ENCODE measurements at places on chromosomes 13 and 19.

- peak; percentile 82 for DNase-seq
These were observed 64.2 kb upstream of the UQCRFS1 start for GRCh38 chr19:29277102-29277501.

- DNase-seq: no peak
These were observed 214.6 kb upstream of the SERP2 start for GRCh38 chr13:44158881-44159632.

DNA sequence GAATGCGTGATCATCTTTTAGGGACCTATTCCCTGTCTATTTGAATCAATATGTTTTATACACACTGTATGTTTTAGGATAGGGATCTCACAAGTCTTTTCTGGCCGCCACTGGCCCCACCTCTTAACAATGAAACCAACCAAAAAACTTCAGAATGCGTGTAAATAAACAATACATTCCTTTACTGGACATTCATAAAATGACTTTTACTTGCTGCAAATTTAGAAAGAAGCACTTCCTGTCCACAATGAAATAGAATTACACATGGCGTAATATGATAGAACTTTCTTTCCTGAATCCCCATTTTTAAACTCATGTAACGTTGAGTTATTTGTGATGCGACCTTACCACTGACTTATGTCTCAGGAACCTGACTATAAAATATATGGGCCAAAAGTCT, 233.6 kb downstream of the SLITRK6 start:
- DNase-seq: no peak

- no peak for DNase-seq
These were observed 6.0 kb upstream of the RNF6 start for GRCh38 chr13:26228096-26228495.

DNA sequence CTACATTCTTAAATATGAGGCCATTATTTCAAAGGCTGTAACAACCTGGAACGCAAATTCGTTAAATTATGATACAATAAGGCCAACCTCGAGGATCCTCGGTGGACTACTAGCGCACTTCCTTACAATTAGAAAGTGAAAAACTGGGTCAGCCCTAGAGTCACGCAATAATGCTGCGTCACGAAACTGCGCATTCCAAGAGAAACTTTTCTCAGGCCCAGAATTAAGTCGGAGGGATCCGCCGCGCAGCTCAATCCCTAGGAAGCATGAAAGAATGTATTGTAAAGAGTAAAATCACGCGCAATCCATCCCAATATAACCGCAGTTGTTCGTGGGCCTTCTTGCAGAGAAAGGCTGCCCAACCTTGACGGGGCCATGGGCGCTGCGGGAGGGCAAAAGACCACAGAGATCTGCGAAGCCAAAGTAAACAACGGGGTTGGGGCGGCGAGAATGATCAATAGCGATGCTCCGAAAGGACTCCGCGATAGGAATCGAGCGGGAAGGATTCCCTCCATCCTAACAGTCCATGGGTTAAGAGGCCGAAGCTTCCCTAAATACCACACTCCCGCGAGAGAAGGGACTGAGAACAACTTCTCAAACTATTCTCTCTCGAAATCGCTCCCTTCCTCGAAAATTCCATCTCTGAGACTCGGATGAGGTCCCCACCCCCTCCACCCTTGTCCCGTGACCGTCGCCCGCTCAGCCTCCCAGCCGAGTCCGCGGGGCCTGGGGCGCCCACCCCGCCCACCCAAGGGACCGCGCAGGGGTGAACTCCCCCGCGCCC, 564 bp downstream of the SPART start:
- peak; percentile 63 for DNase-seq

- DNase-seq: no peak
These were observed 138.3 kb downstream of the TEX29 start for GRCh38 chr13:111458739-111459138.

- DNase-seq: no peak
These were observed 83.5 kb downstream of the SACS start for GRCh38 chr13:23350009-23350408.

- no peak for DNase-seq
These were observed 12.7 kb downstream of the LAIR1 start for GRCh38 chr19:54352041-54352440.

DNA sequence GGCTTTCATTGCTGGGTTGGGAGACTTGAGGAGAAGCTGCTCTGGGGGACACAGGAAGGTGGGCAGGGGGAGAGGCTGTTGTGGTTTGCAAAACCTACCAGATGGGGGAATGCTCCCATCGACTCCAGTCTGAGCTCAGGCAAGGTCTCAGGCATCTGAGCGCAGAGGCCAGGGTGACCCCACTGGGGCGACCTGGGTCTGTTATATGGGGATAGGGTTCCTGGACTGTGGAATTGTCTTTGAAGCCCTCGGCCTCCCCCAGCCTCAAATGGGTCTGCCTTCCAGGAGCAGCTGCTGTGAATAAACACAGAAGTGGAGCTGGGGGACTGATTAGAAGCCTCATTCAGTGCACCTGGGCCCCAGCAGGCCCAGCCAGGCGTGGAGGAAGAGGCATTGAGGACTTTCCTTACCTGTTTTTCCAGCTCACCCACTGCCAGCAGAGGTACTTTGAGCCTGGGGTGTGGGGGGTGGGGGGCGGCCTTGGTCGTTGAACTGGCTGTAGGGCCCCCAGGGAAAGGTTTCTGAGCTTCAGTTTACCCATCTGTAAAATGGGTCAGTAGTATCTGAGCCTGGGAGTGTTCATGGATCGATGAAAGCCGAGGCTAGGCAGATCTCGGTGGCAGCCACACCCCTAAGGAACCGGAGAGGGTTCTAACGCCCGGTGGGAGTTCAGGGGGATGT, 1.4 kb downstream of the CERS4 start:
- no peak for DNase-seq

GRCh38 chr13:100859861-100860260, 185.3 kb upstream of the TMTC4 start:
- DNase-seq: no peak

DNA sequence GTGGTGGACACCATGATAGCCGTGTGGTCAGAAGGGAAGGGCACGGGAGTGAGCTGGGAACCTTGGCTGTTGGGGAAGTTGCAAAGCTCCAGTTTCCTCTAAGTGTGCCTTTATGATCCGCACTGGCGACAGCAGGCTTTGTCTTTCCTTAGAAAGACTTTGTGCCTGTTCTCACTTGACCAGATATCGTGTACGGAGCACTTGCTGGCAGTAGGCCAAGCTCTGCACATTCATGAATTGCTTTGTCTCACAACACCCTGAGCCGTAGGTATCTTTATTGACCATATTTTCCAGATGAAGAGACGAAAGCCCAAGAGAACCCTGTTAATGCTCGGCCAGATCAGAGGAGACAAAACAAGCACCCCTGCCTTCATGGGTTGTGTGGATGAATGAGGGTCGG, 15.1 kb downstream of the CUL4A start:
- DNase-seq: no peak

- DNase-seq: peak; percentile 54
These were observed 78.9 kb upstream of the ANKRD10 start for GRCh38 chr13:110993788-110994187.

DNA sequence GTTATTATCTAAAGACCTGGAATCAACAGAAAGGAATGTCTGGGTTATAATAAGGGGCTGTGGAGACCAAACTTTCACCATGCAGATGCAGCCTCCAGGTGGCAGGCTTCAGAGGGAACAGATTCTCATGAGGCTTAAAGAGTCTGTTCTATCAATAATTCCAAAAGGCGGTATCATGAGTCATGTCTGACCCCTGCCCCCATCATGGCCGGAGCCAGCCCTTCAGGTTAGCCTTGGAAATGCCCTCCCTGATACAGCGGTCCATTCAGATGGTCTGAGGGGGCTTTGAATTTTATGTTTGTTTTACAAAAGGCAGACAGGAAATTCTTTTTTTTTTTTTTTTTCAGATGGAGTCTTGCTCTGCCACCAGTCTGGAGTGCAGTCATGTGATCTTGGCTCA, 21.7 kb upstream of the LAMP1 start:
- DNase-seq: peak; percentile 62

- no peak for DNase-seq
These were observed 321.7 kb downstream of the DLEU7 start for GRCh38 chr13:50521831-50522149.

DNA sequence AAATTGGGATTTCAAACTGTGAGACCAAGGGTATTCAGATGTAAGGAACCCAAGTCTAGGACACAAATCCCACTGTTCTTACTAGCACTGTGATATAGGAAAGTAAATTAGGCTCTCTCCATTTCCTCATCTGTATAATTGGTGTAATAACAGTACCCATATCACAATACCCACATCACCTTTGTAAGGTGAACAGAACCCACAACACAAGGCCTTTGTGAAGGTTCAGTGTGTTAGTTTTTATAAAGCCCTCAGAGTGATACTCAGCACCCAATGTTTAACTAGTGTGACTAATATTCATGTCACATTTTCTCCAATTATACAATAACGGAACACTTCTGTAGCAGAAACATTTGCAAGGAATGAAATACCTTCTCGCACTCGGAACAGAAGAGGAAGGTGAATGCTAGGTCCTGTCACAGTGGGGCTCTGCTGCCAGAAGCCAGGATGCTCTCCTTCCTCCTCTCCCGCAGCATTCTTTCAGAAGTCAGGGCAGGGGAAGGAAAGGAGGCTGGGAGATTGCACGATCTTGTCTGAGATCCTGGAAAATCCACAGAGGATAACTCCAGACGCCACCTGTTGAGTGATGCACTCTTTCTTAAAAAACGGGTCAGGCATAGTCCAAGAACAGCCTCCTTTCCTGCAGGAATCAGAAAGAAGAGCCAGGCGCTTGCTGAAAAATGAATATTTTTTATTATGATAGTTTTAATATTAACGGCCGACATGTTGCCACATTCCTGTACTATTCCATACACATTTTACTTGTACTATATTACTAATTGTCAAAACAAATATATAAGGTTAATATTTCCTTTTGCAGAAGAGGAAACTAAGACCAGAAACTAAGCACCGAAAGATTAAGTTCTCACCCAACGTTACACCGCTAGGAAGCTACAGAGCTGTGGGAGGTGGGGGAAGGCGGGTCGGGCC, 762 bp downstream of the ZNF45 start:
- no peak for DNase-seq

- peak; percentile 66 for DNase-seq
These were observed 15.4 kb downstream of the NLRP12 start for GRCh38 chr19:53808710-53809125.

- DNase-seq: no peak
These were observed 3.0 kb downstream of the LENG1 start for GRCh38 chr19:54156490-54156889.

DNA sequence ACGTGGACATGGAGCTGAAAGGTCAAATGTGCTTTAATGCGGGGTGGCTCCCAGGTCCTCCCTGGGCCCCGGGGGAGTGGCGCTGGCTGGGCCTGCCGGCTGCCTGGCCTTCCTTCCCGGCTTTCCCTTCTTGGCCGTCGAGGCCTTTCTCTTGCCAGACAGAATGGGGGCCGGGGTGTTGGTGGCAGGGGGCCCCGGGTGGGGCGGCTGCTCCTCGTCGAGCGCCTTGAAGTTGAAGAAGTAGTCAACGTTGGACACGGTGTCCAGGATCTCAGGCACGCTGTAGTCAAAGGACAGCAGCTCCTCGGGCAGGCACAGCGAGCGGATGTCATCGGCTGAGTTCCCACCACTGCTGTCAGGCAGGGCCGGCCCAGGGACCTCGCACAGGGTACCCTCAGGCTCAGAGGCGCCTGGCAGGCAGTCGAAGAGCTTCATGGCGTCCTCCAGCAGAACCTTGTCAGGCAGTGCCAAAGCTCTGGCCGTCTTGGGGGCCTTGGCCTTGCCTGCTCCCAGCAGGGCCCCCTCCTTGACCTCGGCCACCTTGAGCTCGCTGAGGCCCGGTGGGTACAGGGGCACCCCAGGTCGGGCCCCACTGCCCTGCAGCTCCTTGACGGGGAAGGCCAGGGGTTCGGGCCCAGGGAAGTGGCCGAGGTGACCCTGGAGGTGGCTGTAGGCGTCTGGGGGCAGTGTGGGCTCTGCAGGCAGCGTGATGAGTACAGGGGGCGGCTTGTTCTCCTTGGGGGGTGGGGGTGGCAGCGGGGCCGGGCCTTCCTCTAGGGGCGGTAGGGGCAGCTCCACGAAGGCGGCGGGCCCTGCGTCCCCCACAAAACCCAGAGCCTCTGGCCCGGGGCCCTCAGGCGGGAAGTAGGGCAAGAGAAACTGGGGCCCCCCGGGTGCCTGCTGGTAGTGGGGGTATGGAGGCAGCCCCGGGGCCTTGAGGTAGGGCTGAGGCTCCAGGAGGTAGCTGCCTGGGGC, 1.3 kb downstream of the PRR22 start:
- no peak for DNase-seq

GRCh38 chr13:39956036-39956435, 300.6 kb downstream of the COG6 start:
- DNase-seq: no peak

DNA sequence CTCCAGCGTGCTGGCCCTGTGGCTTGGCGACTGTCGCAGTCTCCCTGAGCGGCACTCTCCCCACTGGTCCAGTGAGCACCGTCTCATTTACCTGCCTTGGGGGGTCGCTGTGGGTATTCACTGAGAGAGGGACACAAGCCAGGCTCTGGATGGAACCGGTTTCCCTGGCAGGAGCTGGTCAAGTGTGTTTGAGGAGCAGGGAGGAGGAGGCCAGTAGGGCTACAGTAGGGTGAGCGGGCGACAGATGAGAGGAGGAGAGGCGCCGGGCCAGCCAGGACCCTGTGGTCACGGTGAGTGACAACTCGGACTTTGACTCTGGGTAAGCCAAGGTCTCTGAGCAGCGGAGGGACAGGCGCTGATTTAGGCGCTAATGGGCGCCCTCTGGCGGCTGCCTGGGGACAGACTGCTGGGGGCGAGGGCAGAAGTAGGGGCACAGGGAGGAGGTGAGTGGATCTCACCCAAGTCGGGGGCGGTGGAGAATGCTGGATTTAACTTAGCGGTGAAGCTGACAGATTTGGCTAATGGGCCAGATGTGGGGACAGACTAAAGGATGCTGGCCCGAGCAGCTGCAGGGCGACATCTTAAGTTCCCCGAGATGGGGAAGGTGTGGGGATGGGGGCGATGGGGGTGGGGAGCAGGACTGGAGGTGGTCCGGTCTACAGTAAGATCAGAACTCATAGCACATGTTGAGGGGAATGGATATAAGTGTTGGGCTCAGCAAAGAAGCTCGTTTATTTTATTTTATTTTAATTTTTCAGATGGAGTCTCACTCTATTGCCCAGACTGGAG, 4.7 kb upstream of the PRMT1 start:
- peak; percentile 94 for DNase-seq

DNA sequence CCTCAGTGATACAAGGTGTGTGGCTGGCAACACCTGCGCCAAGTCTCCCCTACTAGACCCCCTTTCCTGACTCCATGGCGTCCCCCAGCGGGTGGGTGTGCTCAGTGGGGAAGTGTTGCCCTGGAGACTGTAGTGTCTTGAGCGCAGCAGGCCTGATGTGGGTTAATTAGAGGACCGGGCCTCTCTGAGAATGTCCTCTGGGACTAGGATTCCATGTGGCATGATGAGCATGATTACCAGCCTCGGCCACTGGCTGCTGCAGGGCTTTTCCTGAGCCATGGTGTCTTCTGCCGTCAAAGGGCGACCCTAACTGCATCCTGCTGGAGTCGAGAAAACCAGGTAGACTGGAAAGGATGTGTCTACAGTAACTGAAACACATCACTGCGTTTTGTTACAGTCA, 28.1 kb downstream of the MICOS13 start:
- no peak for DNase-seq

GRCh38 chr19:3576696-3577443, 4.1 kb downstream of the HMG20B start:
- peak; percentile 93 for DNase-seq

All from H9 (cell line).